NCI-H1417 treated with DMSO at 0.1 percent for 48 hours (cell line): ENCODE measurements at places on chromosomes 16 and 17.

DNA sequence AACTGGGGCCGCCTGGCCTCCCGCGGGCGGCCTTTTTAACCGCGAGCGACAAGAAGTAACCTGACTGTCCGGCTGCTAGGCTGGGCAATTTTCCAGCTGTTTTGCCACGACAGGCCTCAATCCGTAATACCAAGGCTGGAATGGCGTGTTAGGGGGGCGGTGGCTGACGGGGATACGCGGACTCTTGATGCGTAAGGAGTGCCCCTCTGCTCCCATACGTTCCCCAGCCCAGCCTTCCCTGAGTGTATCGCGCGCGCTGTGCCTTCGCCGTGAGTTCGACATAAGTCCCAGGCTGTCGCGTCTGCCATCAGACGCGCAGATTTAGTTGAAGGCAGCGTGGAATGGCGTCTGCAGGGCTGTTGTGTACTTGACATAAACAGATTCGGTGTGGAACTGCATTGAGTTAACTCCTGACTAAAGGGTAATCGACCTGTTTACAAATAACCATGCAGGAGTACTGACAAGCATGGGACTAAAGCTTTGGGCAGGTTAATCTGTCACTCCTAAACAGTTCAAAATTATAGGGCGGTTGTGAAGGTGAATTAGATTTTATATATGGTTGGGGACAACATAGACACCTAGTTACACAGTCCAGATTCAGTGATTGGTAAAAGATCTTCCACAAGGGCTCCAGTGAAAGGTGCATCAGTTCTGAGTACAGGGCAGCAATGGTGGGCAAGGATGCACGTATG is 16.6 kb upstream of the ERN1 start:
- no peak for DNase-seq

DNA sequence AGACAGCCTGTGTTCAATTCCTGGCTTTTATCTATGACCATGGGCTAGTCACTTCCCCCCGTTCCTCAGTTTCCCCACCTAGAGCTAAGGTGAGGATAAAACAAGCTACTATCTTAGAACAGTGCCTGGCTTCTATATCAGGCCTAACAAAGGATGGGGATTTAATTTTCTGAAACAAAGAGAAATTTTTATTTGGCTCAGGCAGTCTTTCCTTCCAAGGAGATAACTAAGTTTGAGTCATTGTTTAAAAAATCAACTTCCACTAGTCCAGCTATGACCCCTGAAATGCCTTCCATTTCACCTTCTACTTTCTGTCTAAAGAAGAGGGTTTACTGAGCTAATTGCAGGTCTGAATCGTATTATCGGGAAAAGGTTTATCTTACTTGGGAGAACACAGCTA is 99.0 kb downstream of the CMIP start:
- DNase-seq = no peak

- DNase-seq = no peak
These were observed 523 bp downstream of the KCTD2 start for GRCh38 chr17:75047398-75048098.

GRCh38 chr16:53787423-53787822 is 83.5 kb downstream of the FTO start:
- DNase-seq = no peak

DNA sequence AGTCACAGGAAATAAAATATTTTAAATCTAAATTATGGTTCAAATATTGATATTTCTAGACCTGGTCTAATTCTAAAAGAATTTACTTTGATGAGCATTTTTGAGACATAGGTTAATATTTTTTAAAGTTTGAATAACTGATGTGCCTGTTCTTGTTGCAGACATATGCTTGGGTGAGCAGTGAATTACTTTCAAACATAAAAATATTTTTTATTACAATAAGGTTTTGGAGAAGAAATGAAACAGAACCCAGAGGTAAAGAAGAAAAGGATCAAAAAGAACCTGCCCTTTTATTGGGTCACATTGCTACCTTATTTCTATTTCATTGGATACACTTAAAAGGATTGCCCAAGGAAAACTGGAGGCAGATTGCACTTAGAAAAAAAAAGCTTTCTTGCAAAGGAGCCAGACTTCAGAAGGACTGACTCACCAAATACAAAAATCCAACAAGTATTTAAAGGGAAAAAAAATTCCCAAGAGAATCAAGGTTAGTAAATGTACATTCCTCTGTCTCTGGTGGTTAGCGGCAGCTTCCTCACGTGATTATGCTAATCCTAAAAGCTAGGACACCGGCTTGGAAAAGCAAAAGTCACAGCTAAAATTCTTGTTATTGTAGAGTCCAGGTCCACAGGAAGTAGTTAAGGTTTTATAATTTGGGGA is 18.5 kb downstream of the ENPP7 start:
- no peak for DNase-seq

DNA sequence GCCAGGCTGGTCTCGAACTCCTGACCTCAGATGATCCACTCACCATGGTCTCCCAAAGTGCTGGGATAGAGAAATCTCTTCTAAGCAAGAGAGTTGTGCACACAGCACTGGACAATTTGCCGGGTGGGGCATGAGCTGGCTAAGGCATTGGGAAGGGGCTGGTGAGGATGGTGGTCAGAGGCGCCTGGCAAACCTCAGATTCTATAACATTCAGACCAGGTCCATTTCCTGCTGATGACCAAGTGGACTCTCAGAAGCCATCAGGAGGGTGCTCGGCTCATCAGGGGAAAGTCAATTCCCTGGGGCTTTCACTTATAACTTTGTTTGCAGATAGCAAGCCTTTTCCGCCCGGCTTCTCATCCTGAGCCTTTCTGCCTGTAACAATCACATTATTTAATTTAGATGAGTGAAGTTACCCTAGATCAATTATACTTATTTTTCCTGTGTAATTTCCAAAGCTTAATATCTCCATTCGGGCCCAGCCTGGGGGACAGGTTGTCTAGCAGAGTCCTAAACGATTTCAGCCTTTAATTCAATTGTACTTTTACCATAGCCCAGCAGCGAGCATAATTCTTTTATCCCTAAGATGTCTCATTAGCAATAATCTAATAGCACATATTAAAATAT is 15.0 kb upstream of the SLC6A2 start:
- DNase-seq = no peak

DNA sequence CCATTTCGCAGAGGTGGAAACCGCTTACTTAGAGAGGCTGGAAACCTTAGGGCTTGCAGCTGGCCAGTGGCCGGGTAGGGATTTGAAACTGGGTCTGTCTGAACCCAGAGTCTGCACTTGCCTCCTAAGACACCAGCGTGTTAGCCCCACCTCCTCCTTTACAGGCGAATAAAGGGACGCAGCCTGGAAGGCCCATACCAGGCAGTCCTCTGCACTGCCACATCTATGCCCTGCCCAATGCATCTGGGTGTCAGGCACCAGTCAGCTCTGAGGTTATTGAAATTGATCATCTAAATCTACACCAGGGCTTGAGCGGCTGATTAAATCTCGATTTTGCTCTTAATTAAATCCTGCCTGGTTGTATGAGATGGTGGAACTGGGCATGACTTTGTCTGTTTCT is 19.9 kb upstream of the NAGS start:
- DNase-seq = no peak
